Pons (tissue), 1 donor: ENCODE measurements at places on chromosomes 7 and 10.

DNA sequence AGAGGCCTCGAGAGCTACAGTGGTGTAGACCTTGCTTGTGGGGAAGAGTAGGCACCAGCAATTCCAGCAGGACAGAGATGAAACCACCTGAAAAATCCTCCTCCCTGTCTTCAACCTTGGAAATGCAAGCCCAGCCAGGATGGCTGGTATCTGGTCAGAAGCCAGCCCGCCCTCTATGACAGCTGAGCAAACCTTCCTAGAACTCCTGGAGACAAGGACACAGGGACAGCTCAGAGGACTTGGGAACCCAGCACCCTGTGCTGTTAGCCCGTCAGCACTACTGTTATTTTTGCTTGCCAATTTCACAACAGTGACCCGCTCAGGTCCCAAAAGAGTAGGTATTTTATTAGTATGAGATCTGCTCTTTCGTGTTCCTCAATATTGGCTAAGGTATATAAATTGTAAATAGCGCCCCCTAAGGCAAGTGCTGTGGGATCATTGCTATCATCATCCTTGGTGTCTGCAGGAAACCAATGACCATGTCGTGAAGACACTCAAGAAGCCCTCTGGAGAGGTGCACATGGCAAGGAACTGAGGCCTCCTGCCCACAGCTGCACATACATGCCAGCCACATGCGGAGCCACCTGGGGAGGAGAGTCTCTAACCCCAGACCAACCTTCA lies 156.5 kb upstream of the CHST15 start:
- DNase-seq, result no peak

GRCh38 chr7:23161482-23161881 lies 20.4 kb upstream of the NUP42 start:
- no peak for DNase-seq

- DNase-seq, result no peak
Observed at GRCh38 chr7:137403353-137403695, 59.8 kb upstream of the PTN start.

DNA sequence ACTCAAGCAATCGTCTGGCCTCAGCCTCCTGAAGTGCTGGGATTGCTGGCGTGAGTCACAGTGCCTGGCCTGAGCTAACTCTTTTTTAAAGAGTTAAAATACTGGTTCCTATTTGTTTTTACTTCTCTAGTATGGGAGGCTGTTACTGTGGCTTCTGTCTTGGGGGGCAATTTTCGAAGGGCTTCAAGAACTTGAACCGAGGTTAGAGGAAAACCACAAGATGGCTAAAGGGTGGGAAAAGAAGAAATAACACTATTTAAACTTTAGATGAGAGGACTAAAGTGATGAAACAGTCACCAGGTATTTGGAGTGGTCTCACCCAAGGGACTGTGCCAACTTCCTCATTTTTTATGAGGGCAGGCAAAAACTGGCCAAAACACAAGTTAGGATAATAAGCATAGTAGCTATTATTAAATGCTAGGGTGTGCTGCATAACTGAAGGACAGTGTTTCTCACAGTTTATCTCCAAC lies 17.8 kb downstream of the MET start:
- DNase-seq, result no peak

- DNase-seq, result no peak
Observed at GRCh38 chr7:95324431-95324830, at the start of gene PON1. PON1 (minus strand) TSS chr7:95324532; CDS start chr7:95324475, 57 bp downstream.

GRCh38 chr10:24518411-24518810 lies 205.3 kb downstream of the ARHGAP21 start:
- no peak for DNase-seq

DNA sequence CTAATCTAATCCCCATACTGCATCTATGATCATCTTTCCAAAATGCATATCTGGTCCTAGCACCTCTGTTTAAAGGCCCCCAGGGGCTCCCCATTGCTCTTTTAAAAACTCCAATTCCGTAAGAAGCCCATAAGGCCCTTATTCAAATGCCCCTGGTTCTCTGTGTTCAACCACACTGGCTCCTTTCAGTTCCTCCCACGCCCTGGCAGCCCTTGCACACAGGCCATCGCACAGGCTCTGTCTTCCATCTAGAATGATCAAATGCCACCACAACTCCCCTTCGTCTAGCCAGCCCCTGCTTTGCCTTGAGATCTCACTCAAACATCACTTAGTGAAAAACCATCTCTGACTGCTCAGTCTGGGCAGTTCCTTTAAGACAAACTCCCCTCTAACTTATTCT lies 112.9 kb upstream of the LYZL2 start:
- DNase-seq, result no peak

DNA sequence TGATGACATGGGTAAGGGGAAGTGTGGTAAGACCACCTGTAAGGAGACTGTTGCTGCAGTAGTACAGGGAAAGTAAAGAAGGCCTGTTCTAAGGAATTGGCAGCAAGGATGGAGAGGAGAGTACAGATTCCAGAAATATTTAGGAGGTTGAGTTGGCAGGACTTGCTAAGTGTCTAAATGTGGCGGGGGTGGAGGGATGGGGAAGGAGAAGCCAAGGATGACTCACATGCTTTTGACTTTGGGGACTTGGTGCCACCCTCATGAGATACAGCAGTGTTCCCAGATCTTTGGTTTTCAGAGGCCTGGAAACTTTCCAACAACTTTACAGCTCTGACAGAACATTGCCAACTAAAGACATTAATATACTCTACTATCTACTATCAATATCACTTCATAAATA lies 45.4 kb downstream of the CDK6 start:
- DNase-seq, result no peak

DNA sequence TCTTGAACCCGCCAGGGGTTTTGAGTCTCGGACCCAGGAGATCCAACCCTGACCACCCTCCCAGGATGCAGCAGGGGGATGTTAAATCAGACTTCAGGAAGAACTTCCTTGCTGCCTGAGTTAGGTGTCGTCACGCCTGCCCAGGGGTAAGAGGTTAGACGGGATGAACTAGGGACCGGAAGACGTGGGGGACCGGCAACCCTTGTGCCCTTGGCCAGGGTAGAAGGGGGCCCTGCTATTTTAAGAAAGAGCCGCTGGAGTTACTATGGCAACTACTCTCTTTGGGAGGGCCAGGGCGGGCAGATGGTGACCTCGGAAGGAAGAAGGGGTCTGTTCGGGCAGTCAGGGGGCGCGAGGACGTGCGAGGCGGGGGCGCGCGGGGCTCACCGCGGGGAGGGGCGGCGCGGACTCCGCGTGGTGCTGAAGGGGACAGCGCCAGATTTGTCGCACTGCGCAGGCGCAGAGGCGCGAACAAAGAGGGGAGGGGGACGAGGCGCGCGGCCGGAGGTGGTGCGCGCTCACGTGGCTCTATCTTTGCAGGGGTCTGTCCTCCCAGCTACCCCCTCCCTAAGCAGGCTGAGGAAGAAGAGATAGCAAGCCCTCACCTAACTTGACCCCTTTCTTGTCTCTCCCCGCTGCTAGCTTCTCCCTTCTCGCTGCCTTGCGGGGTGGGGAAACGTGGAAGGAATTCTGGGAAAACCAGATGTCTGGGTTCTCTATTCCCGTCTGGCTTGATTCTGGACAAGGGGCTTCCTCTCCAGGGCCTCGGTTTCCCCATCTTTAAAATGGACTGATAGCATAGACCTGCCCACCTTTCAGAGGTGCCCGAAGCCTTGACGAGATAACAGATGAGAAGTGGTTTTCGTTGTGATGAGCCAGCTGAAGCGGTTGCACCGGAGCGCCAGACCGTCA lies 940 bp upstream of the PSD start:
- no peak for DNase-seq

DNA sequence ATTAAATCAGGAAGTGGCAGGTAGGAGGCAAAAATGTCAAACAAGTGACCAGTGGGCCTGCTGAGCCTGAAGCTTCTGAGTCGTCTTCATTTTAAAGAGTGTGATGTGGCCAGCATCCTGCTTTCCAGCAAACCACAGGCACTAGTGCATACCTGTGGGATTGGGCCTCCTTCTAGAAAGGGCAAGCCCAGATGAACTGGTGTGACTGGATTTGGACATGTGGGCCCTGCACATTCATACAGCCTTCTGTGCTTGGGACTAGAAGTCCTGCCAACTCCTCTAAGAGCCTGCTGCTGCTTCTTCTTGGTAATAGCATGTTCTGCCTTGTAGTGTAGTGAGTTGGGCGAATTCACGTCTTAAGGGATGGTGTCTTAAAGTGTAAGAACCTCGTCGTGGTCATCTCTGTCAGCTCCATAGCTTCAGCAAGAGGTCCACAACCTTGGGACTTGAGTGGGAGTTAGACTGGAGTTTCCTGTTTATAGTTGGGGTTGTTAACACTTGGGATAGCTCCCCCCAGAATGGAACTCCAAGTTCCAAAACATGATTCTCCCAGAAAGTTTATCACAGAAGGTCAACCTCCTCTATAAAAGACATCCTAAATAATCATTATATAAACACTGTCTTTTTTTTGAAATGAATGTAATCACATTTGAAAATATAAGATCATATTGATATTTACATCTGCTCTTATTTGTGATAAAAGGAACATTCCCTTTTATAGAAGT lies 11.2 kb downstream of the BMPER start:
- DNase-seq, result no peak

DNA sequence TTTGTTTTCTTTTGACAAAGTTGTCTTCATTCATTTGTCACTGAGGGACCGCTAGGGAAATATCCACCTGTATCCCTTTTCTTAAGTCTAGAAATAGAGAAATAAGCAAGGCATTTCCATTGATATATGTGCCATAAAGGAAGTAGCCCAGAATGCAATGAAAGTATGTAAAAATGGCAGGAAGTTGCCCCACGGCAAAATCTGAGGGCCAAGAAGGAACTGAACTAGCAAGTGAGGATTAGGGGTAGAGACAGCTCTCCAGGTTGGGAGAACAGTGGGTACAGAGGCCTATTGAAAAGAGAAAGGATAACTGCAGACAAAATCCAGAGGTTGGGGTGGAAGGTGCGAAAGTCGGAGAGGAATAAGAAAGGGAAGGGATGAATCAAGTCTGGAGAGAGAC lies 56.6 kb upstream of the TOMM7 start:
- DNase-seq, result no peak

- DNase-seq, result no peak
Observed at GRCh38 chr7:495761-496321, 23.8 kb downstream of the PDGFA start.

DNA sequence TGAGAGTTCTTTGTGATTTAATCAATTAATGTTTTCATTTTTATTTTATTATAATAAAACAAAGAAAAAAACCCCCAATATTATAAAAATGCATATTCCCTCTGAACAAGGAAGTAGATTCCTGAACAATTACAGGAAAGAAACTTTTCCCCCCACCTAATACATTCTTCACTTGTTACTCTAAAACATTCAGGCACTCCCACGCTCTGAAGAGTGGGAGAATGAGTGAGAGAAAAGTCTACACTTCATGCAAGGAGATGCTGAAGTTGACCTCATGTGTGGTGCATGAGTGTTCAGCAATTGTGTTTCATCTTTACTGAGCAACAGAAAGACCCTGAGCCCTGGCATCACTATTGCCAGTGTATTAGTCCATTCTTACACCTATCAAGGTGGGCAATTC lies 244.2 kb upstream of the IGFBP3 start:
- no peak for DNase-seq
